Uterus (tissue), 4 donors: ENCODE measurements at places on chromosomes 2 and 18.

- no peak for DNase-seq
Measured at GRCh38 chr2:177983183-177983788, 89.3 kb downstream of the PDE11A start.

- no peak for DNase-seq
Measured at GRCh38 chr2:208545403-208546042, 138.9 kb downstream of the PTH2R start.

DNA sequence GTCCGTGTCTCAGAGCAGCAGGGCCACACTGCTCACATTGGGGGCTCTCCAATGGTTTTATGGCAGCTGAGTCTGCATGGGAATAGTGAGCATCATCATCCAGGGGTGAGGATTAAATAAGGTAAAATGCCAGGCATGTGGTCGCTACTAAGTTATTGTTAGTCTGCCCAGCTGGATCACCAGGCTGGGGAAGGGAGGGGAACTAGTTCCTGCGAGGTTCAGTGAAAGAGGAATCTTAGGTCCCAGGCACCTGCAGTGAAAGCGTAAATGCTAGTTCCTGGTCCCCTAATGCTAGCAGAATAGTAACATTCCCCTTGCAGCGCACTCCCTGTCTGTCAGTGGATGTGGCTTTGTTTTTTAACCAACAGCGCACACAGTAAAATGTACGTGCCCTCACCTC, 60.1 kb downstream of the ARHGEF4 start:
- no peak for DNase-seq

- no peak for DNase-seq
Measured at GRCh38 chr2:162265666-162266459, 22.6 kb upstream of the FAP start.

DNA sequence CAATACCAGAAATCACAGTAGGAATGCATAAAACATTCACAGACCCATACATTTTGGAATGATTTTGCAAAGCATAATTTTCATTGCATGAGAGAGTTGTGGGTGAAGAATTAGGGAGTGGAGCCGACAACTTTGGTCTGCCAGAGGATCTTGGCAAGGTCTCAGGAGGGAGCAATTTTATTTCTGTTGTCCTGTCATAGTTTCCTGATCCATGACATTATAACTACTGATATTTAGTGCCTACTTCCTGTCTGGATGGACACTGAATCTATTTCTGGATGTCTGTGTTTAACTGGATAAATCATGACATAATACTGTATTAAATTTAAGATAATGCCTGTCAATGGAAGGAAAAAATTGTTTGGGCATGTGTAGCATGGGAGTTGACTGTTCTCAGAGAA, 2.4 kb downstream of the ITGA4 start:
- DNase-seq, result no peak

GRCh38 chr18:59145055-59145454, 5.4 kb downstream of the SEC11C start:
- no peak for DNase-seq
